ENCODE measurements at places on chromosomes 6 and 20.

GRCh38 chr6:1231941-1232340 is 80.0 kb upstream of the FOXQ1 start:
- no peak for DNase-seq

DNA sequence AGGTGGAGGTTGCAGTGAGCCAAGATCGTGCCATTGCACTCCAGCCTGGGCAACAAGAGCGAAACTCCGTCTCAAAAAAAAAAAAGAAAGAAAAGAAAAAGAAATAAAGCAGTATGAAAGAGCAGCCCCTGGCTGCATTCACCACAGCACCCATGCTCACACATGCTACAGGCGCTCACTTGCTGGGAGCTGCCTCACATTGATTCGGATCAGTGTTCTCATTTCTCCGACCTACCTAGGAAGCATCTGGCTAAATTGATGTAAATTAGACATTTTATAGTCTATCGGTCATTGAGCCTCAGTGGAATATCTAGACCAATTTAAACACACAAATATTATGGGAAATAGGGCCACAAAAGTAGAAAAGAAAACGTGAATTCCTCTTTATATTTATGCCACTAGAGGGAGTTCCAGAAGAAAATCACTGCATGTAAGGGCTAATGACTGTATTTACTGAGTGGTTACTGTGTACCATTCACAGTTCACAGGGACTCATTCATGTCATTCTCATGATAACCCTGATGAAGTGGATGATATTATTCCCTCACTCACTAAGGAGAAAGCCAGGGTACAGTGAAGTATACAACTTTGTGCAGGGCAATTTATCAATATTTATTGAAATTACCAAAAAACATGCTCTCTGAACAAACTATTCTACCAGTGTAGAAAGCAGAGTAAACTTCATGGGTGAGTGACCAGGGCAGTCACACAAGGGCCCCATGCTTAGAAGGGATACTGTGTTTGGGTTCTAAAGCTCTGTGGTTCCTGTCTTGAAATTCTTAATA is 5.3 kb upstream of the MOG start:
- DNase-seq = no peak

DNA sequence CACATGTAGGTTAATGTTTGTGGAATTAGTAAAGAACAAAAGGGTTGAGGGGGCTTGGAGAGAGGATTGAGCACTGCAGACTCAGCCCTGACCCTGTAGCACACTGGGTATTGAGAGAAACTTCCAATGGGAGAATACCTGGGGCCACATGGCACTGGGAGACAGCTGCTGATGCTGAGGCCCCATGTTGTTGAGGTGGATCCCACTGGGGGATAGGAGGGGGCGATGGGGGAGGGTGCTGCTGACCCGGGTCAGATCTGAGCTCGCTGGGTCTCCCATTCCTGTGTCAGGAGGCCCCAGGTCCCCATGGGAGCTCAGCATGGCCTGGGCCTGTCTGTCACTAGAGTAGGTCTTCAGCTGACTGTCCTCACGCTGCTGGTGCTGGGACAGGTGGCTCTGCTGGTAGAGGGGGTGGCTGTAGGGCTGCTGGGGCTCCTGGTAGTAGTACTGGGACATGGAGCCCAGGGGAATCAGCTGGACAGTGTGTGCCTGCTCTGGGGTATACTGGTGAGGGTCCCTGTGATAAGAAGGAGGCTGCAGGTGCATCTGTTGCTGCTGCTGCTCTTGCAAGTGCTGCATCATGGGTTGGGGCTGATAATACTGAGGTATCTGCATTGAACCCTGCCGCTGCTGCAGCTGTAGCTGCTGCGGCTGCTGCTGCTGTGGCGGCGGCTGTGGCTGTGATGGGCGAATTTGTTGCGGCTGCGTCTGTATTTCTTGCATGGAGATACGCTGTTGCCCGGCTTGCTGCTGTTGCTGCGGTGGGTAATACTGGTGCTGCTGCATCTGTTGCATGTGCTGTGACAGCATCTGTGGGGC is 50.6 kb upstream of the MRPS10 start:
- no peak for DNase-seq

DNA sequence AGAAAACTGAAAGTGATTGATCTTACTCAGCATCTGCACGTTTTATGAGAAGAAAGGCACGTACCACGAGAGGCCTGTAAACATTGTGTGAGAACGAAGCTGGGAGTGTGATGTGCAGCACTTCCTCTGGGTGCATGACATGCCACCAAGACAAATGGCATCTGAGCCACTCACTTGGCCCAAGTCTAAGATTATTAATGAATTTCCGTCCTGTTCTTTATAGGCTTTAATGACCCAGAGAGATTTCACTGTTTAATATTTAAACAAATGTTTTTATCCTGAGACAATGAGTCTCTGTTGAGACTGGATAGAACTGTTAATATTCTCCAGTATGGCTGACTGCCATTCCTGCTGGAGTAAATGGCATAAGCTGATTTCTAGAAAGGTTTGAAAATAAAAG is 172.6 kb upstream of the PHACTR1 start:
- no peak for DNase-seq

- no peak for DNase-seq
Measured at GRCh38 chr6:82573254-82573972, 209.8 kb downstream of the TPBG start.

DNA sequence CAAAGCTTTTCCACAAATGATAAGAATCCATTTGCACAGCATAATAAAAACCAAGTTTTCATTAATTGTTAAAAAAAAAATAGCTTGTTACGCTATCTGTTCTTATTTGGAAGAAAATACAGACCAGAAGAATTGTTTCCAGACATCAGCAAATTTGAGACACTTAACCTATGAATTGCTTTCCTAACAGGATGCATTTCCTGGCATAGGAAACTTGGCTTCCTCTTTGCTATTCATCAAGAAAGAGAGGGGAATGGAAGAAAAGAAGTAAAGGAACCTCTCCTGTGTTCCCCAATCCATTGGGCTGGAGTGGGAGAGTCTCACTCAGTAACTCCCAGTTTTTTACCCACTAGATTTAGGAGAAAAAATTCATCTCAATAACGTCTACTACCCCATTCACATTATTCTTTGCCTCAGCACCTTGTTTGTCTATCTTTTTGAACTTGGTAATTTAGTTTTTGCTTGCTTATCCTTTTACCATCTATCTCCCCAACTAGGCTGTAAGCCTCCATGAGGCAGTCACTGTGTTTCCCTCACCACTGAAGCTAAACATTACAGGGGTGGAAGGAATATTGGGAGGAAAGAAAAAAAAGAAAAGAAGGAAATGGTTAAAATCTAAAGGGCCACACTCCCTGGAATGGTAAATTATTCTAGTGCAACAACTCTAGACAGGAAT is 150.3 kb downstream of the COL21A1 start:
- DNase-seq = no peak

DNA sequence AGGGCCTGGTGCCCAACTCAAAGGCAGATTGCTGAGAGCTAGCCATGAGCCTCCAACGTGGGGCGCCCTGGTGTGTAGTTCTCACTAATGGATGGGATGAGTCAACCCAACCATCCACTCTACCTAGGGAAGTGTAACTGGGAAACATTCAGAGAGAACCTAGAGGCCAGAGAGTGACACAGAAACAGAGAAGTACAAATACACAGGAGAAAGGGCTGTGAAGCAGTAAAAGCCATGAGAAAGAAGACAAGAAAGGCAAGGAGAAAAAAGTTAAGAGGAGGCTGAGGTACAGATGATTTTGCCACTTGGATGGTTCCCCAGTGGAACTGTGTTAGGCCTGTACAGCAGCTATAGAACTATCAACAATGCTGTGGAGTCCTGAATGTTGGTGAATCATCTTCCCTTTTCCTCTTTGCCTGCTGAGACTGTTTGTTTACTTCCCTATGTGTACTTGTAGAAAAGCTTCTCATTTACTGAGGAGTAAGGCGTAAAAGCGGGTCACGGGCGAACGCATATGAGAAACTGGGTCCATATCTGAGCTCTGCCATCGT is 39.0 kb downstream of the MAN1A1 start:
- DNase-seq = no peak

GRCh38 chr6:6724539-6725467 is 136.3 kb downstream of the LY86 start:
- DNase-seq = peak; percentile 84

- no peak for DNase-seq
Measured at GRCh38 chr6:165571068-165571682, 91.9 kb downstream of the PDE10A start.

DNA sequence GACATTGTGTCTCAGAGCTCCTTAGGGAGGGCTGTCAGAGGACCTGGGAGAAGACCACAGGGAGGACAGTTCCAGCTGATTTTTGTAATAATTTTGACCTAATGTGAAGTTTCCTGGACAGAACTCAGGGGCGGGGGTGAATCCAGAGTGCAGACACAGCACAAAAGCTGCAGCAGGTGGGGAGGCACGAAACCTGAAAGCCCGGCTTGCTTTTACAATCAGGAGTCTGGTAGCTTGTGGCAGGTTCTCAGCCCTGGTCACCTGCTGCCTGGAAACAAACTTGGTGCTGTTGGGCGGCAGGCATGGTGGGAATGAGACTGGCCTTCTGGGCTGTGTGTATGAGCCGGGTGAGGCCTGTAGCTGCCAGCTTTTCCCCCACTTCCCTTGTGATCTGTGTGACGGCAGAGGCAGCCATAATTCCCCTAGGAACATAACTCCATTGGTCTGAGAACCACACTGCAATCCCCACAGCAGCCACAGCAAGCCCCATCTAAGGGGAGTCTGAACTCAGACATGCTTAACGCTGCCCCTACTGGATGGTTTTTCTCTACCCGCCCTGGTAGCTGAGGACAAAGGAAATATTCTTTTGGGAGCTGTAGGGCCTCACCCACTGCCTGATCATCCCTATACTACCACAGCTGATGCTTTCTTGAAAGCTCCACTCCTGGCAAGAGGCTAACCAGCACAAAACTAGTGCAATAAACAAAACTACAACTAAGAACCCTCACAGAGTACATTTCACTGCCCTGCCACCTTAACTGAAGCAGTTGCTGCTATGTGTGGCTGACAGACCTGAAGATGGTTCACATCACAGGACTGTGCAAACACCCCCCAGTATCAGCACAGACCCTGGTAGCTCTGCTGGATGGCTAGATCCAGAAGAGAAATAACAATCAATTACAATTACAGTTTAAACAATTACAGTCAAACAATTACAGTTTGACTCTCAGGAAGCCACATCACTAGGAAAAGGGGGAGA is 1055.1 kb upstream of the GJE1 start:
- no peak for DNase-seq

DNA sequence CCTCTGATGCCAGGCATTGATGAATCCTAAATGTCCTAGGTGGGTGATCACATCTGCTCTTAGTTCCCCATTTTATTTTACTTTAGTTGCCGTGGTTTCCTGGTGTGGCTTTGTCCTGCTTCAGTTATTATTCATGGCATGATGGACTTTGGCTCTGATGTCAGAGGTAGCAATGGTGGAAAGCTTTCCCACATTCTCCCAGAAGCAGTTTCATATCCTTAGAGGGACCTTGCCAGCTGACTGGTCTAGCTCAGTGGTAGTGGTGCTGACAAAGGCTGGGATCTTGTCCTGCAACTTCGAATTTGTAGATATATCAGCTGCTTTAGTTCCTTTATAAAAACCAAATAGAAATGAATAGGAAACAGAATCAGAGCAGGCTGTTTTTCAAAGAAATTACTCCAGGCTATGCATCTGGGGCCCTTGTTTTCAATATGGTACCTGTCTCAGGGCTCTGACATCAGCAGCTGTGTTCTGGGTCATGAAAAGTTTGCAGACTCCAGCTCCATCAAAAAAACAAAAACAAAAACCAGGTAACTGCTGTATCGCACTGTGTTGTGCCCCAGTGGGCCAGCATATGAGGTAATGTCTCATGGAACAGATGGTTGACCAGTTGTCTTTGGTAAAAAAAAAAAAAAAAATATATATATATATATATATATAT is 133.7 kb downstream of the PLCB4 start:
- no peak for DNase-seq

GRCh38 chr20:33450867-33451266 is 7.3 kb upstream of the SNTA1 start:
- DNase-seq = no peak

- peak; percentile 86 for DNase-seq
Measured at GRCh38 chr20:297925-298775, 780 bp downstream of the ZCCHC3 start.

DNA sequence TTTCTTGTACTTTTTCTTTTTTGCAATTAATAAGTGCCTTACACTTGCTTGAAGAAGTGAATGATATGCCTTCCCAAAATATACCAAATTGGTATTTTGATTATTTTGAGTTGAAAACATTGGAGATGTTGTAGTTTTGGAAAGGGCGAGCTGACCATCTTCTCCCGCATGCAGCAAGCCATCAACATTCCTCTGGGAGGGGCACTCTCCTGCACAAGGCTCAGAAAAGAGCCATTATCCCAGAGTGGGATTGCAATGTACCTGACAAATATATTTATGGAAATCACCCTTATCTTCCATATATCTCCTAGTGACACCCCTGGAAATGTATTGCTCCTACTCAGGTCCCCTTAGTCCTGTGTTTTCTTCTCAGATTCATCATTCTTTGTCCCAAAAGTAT is 22.8 kb upstream of the PNRC1 start:
- no peak for DNase-seq

DNA sequence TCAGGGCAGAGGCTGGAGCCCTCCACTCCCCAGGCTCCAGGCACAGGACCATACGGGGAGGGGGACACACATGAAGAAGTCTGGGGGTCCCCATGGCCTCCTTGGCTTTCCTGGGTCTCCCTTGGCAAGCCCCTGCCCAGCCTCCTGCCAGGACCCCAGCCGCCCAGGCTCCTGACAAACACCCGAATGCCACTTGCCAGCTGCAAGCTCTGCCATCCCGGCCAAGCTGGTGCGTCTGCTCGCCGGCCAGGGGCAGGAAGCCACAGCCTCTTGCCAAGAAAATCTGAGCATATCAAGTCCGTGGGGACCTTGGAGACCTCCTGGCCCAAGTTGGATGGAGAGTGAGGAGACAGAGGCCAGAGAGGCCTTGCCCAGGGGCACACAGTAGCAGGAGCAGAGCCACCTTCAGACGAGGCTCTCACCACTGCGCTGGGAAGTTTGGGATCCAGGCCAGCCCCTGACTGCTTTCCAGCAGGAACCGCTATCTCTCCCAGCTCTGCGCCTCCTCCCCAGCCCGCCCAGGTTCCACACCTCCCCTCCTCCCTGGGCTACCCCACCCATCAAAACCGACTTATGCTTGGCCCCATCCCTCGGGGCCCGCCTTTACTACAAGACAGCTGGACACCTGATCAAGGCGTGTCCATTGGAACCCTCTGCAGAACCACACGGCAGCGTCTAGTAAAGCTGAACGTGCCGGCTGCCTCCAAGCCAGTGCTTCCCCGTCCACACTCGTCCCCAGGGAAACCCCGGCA is 80.2 kb downstream of the GRM4 start:
- DNase-seq = no peak

GRCh38 chr6:133645966-133646740 is 242.8 kb upstream of the TCF21 start:
- DNase-seq = no peak

GRCh38 chr6:30520522-30520921 is 31.2 kb downstream of the HLA-E start:
- no peak for DNase-seq

DNA sequence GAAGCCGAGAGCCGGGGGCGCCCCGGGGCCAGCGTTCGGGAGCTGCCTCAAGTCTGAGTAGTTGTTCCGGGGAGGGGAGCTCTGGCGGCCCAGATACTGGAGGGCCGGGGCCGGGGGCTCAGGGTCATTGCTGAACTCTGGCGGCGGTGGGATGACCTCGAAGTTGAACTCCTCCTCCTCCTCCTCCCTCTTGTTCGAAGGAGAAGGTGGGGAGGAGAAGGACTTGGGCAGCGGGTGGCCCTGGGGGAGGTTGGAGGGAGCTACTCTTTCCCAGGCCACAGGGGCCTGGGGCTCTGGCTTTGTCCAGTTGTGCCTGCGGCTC is 37.7 kb downstream of the C6orf132 start:
- DNase-seq = no peak

GRCh38 chr6:118680452-118681095 is 29.2 kb upstream of the CEP85L start:
- no peak for DNase-seq

GRCh38 chr20:10263385-10264165 is 44.9 kb downstream of the SNAP25 start:
- no peak for DNase-seq

Measured in colonic mucosa (tissue), 4 donors.